ENCODE measurements at places on chromosomes 3 and 15.

GRCh38 chr3:149384911-149385321 is 7.5 kb upstream of the TM4SF1 start:
- DNase-seq = no peak

DNA sequence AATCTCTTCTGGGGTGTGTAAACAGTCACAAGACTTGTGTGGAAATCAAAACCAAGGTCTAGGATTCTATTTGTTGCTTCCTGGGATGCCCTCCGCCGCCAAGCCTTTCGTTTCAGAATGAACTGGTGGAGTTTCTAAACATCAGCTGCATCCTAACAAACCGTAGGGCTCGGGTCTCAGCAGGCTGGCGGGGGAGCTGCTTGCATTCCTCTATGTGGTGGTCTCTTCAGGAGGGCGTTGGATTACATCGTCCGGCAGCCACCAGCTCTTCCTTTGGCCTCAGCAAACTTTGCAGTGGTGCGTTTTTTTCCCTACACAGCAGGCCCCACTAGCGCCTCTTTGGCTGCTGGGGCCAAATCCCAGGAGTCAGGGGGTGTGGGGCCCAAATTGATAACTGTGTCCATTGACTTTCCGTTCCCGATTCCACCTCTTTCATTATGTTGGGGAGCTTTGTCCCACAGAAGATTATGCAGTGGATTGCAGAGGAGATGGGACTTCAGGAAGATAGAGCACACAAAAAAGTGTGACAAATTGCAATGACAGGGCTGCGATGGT is 390.0 kb upstream of the NR2F2 start:
- no peak for DNase-seq

DNA sequence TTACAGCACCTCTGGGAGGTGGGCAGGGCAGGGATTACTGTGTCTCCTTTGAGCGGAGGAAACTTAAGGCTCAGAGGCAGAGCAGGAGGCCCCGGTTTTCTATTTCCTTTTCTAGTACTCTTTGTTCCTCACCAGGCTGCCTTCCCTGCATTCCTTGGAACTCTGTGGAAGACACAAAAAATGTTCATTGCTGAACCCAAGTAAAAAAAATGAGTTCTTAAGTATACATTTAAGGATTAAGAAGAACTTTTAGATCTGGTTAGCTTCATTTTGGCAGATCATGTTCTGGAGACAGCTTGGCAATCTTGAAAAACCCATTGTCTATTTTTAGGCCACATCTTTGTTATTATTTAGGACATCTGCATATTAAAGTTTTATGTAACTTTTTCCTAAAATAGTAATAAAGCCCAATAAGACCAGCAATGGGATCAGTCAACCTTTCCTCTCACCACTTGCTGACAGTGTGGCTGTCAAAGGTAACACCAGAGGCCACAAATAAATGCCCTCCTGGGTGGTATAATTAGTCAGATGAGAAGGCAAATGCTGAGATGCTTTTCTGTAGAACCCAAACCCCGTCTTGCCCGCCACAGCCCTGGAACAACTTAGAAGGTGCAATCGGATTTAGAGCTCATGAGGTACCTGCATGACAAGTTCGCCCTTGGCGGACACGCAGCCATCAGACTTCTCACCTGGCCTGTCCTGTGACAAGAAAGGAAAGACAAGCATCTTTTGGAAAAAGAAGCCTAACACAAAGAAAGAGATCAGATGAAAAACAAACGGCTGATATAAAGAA is 97.2 kb downstream of the DGKG start:
- DNase-seq = no peak

DNA sequence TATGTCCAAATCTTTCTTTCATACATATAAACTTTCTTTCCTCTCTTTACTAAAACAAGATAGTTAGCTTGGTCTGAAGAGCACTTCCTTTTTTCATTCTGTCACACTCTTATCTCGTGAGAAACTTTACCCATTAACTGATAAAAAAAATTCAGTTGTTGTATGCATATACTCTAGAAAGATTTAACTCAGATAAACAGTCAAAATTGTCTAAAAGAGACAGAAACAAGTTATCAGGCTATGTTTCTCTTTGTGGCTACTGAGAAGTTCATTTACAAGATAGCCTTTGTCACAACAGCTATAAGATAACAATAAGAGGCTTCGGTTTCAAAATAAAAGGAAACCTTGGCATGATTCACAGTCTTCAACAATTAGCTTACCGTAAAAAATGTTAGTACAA is 235.7 kb upstream of the ATP10A start:
- no peak for DNase-seq

- DNase-seq = no peak
Measured at GRCh38 chr15:64858021-64858575, 16.4 kb downstream of the PLEKHO2 start.

GRCh38 chr3:149145356-149145755 is 15.9 kb downstream of the HPS3 start:
- DNase-seq = no peak

GRCh38 chr15:79065706-79066376 is 24.7 kb downstream of the RASGRF1 start:
- DNase-seq = peak; percentile 9

- DNase-seq = no peak
Measured at GRCh38 chr15:78204351-78205309, 29.7 kb downstream of the ACSBG1 start.

DNA sequence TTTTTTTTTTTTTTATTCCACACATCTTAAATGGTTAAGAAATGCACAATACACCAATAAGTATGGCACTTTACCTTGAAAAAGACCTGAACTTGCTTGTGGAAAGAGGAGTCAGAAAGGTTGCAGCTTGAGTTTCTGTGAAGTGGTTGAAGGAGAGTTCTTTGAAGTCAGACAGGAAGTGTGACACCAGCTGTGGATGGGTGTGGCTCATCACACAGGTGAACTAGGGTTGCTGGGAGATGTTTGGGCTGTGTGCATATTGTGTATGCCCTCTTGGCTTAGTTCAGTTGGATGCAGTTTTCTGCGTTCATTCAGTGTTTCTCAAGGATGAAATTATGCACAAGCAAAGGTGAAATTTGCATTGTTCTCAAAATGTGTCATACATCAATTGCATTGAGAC is 6.3 kb downstream of the AEN start:
- DNase-seq = no peak

- no peak for DNase-seq
Measured at GRCh38 chr3:127427156-127427555, 139.3 kb upstream of the PRR20G start.

DNA sequence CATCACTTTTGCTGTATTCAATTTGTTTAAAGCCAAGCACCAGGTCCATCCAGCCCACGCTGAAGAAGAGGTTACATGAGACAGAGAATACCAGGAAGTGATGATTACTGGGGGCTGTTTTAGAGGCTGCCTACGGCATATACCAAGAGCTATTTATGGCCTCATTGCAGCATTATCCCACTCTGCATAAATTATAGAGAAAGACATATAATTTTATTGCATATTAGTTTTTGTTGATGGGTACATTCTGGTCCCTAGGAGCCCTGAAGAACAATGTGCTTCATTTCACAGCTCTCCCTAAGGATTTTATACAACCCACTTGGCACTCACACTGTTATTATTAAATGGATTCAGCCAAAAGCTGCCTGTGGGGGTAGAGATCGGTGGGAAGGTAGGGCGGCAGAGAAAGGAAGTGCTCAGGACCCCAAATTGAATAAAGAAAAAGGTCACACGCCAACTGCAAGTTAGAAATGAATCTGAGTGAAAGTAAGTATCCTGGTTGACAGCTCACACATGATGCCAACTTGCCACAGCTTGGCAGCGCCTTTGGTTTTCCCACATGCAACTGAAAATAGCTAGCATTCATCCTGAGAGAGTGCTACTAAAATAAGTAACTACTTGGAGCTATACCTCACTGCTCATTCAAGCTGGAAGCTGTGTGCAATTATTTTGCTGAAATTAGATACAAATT is 73.7 kb downstream of the CCNL1 start:
- no peak for DNase-seq

- DNase-seq = no peak
Measured at GRCh38 chr3:102593812-102594602, 159.2 kb downstream of the ZPLD1 start.

GRCh38 chr15:98794211-98794610 is 145.9 kb downstream of the IGF1R start:
- no peak for DNase-seq

GRCh38 chr15:64355944-64356709 is at the start of gene CSNK1G1:
TSS of gene CSNK1G1 (minus strand) at chr15:64356173. CDS start at chr15:64300499, 55,674 bp downstream.
- DNase-seq = peak; percentile 90

DNA sequence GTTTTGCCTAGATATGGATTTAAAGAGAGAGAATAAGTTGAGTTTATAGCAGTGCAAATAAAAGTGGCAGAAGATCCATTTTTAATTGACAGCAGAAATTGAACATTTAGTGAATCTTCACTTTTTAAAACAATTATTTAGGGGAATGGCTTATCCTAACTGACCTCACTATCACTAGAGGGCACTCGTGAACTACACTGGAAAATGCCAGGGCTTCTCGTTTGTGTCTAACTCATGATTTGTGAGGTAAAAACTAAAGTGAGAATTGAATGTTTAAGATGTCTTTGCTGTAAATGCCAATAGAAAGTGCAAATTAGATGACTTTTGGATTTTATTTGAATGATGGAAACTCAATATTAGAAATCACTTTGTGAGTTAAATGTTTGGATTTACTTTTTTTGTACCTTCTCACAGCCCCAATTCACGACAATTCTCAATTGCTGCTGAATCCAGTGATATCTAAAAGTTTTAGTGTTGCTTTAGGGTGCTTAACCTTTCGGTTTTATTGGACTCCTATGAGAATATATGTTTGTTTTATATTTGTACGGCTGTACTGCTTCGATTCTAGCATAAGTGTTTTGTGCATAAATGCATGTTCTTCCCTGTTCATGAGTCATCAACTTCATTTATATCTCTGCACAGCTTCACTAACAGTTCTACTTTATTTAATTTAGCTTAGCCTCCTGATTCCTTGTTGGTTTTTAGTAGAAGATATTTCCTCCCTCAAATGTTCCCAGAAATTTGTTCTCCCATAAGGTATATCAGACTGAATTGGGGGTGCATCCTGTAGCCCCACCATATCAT is 462.1 kb downstream of the MFSD1 start:
- peak; percentile 4 for DNase-seq

DNA sequence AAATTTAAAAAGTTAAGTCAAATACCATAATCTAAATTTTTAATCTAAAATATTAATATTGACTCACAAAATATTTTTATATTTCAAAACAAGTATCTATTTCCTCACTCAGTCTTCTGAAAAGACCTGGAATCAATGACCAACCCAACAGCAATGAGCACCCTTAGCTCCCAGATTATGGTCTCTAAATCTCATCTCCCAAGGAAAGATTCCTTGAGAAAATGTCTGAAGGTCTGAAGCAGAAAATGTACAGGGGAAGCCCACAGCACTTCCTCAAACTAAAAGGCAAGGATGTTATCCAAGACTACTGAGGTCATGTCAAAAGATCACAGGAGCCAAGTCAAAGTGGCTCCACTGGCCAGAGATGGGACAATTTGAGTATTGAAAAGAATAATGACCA is 51.0 kb upstream of the SLCO2A1 start:
- no peak for DNase-seq

DNA sequence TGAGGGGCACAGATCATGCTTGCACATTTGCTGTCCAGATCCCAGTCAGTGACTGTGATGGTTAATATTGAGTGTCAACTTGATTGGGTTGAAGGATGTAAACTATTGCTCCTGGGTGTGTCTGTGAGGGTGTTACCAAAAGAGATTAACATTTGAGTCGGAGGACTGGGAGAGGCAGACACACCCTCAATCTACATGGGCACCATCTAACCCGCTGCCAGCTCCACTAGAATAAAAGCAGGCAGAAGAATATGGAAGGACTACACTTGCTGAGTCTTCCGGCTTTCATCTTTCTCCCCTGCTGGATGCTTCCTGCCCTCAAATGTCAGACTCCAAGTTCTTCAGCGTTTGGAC is 5.1 kb downstream of the GP9 start:
- DNase-seq = no peak

DNA sequence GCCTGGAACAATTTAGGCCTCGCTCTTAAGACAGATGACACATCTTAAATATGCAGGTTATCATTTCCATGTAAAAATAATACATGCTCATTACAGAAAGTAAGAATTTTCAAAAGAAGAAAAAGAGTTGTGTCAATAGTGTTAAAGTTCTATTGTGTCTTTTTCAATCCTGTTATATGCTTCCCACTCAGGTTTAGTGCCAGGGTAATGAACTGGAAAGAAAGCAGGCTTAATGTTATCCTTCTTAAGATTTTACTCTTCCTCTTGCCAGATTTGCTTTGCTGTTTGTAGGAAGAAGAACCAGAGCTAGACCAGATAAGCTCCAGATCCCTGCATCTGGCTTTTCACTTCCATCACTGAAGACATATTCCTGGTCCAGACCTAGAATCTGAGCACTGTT is 128.6 kb downstream of the TPRG1 start:
- DNase-seq = no peak

DNA sequence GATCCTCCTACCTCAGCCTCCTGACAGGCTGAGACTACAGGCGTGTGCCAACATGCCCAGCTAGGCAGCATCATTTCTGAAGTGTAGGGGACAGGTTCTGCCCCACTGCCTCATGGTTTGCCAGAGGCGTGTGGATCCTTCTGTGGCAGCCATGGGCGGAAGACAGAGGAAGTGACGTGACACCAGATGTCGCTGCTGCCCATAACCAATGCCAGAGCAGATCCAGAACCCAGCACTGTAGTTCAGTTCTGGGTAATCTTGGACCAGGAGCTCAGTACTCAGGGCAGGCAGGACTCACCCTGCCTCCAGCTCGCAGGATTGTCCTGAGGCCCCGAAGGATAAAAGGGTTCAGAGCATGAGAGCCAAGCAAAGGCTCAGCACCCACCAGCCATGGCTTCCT is 8.2 kb downstream of the RBPMS2 start:
- no peak for DNase-seq

GRCh38 chr3:165192610-165193192 is 3.5 kb downstream of the SLITRK3 start:
- DNase-seq = no peak

DNA sequence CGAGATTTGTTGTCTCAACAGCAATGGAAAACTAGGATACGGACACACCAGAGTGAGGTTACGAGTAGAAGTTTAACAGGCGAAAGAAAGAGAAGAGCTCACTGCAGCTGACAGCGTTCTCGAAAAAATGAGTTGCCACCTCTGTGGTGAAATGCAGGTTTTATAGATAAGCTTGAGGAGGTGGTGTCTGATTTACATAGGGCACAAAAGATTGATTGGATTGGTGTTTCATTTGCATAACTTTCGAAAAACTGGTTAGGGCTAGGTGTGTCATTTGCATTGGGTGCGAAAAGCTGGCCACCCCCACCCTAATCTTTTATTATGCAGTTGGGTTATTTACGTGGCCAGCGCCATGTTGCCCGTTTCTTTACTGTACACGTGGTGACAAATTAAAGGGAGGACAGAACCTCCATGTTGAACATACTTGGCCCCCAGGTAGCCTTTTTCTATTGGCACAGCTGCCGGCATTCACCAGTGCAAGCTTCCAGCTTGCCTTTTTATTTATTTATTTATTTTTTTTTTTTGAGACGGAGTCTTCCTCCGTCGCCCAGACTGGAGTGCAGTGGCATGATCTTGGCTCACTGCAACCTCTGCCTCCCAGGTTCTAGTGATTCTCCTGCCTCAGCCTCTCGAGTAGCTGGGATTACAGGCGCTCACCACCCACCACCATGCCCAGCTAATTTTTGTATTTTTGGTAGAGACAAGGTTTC is 8.3 kb downstream of the IFT122 start:
- DNase-seq = no peak

GRCh38 chr3:17749281-17749680 is 6.8 kb upstream of the TBC1D5 start:
- DNase-seq = no peak

Measured in NCI-H1694 treated with DMSO at 0.1 percent for 48 hours (cell line).